ENCODE measurements at places on chromosomes 7 and 10.

DNA sequence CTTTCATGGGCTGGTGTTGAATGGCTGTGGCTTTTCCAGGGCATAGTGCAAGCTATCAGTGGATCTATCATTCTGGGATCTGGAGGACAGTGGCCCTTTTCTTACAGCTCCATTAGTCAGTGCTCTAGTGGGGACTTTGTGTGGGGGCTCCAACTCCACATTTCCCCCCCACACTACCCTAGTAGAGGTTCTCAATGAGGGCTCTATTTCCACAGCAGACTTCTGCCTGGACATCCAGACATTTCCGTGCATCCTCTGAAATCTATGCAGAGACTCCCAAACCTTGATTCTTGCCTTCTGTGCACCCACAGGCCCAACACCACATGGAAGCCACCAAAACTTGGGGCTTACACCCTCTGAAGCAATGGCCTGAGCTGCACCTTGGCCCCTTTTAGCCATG, 208.3 kb upstream of the MKLN1 start:
- DNase-seq: no peak

DNA sequence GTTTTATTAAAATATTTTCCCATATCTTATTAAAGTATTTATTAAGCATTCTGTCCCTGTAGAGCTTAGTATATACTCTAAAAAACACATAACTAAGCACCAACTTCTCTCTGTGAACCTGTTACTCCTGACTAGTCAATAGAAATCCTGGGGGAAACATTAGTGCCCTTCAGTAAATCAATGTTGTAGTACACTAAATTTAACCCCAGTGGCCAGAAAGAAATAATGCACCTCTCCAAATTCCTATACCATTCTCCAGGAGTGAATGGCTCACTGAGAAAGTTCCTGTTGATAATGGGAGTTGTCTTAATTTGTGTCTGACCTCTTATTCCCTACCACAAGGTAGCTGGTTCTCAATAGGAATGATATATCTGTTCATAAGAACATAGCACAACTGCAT, 188.2 kb downstream of the SEMA3D start:
- no peak for DNase-seq

GRCh38 chr7:31413766-31414165, 73.2 kb upstream of the NEUROD6 start:
- DNase-seq: no peak

DNA sequence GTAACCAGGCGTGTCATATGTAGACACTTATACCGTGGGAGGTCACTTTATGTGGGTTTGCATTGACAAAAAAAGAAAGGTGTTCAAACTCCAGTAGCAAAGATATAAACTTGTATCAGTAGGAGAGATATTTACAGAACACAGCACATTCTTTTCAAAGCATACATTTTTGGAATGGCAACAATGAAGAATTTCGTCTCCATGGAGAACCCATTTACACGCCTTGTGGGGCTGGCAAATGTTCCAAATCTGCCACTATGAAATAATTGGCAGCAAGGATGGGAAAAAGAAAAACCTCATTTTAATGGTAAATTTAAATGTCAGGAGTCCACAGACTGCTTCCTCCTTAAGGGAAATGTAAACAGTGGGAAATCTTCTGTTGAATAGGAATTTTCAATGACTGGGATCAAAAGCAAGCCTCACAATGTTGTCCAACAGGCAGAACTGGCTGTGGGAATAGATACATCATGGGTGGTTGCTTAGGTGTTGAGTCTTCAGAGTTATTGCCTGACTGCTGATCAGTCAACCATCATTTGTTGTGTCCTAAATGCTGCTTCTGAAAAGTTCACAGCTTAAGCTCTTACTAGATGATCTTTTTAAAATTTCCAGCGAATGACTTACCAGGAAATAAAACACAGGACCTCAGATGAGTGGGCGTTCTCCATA, 256.6 kb upstream of the SEMA3C start:
- no peak for DNase-seq

DNA sequence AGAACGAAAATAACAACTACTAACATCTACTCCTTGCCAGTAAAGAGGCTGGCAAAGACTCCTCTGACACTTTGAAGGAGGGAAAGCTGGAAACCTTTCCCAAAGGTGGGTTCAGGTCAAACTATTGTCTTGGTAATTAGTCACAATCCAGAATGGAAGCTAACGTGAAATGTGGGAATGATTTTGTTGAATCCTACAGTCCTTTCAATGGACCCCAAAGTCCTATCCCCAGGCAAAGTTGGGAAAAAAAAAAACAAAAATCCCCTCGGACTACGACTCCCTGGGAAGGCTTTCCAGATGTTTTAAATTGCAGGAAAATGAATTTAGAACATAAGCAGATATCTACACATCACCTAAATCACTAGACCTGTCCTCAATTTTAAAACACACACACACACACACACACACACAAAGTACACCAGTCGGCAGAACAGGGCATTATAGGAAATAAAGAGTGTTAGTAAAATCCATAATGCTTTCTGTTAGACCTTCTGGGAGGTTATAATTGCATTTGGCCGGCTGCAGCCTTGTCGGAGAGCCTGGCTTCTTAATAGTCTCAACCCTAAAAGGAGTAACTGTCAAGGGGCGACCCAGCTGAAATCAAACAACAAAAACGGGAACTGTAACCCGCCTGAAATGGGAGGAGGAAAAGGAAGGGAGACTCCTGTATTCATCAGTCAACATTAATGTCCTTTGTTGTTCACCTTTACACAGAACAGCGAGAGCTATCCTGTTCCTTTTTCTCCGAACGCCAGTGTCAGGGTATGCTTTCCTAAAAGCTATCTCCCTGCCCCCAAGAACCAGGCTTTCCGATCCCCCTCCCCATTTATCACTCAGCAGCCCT, 1.5 kb downstream of the DOCK4 start:
- no peak for DNase-seq

DNA sequence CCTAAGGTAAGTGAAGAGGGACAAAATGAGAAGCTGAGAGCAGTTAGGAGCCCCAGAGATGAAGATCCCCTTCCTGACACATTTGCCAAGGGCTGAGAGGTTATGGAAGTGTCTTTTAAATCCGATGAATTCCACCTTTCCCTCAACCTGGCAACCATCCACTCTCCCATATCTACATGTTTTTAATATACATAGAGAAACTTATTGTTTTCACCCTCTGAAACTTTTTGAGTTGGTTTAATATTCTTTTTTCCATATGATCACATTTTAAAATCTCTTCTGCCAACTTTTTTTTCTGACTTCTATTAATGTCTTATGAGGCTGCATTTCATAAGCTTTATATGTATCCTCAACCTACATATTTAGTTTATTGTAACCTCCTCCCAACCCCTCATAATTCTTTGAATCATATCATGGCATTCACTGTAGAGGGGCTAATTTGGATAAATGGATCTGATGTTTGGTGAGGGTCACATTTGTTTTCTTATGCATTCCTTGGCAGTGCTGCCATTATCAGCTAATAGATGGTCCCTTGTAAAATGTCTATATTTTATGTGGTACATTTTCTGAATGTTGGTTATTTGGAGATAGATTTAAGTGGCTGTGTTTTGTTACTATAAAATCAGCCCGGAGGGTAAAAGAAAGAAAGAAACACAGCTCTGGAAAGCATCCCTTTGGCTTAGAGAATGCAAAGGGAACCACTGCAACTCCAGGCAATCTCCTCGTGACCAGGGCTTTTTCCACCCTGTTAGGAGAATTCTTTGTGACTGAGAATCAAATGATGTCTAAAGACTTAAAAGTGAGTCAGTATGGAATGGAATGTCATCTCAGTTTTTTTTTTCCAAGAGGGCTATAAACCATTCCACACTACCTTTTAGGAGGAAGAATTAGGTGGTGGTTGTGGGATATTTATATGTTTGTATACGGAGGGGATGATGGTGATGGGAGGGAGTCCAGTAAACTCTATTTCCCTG, 334.4 kb downstream of the SUGCT start:
- no peak for DNase-seq

DNA sequence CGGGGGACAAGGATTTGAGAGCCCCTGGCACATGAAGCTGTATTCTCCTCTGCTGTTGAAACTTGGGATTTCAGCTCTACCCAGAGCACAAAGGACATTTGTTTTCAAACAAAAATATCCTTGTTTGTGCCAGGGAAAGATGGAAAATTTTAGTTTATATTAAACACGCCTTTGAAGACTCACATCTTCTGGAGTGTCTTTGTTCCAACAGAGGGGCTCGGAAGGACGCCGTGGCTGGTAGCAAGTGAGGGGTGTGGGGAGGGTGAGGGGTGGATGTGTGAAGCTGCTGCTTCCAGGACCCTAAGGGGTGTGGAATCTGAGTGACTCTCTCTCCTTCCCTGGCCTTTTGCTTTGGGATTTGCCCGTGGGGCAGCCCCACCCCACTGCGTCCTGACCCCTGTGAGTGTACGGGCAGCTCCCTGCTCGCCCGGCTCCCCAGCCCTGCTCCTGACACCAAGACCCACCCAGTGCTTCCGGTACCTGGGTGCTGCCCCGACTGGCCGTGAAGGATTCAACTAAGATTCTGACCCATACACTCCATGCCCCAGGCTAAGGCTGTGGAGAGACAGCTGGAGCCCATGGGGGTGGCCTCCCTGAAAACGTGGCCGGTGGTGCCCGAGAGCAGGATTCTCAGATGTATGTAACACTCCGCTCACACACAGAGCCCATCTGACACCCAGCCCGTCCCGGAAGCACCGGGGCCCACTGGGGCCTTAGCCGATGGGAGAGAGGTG, 59.6 kb downstream of the ZRANB1 start:
- no peak for DNase-seq

DNA sequence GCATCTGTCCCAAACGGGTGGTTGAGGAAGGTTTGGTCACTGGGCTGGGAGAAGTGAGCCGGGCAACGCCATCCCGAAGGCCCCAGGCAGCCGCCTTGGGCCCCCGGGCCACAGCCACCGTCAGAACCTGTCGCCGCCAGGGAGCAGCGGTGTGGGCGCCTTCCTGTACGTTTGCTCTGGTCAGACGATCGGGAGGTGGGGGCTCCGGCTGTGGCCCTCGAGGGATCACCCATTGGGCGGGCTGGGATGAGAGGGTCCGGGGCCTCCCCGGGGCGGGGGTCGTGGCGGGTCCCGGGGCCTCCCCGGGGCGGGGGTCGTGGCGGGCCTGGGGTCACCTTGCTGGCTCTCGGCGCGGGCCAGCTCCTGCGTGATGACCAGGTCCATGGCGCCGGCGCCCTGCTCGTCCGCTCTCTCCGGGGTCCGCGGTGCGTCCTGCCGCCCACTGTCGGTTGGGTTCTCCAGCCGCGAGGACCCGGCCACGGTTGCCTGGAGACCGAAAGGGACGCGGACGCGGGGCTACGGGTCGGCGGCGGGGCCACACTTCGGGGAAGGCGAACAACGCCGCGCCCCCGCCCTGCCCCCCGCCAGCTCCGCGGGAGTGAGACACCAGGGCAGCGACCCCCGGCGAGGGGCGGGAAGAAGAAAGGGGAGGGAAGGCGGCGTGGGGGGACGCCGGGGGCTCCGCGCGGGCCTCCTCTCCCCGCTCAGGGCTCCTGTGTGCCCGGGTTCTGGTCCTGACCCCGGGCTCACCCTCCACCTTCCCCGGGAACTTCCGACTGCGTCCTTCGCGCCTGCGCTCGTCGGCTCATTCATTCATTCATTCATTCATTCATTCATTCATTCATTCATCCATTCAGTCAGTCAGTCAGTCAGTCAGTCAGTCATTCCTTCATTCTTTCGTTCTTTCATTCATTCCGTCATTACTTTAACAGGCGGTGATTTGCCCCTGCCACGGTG, at the start of gene CFAP46:
CFAP46 (minus strand) TSS at position 470 of the 957 bp plus-strand sequence; CDS start at position 384, 86 bp downstream.
- no peak for DNase-seq

DNA sequence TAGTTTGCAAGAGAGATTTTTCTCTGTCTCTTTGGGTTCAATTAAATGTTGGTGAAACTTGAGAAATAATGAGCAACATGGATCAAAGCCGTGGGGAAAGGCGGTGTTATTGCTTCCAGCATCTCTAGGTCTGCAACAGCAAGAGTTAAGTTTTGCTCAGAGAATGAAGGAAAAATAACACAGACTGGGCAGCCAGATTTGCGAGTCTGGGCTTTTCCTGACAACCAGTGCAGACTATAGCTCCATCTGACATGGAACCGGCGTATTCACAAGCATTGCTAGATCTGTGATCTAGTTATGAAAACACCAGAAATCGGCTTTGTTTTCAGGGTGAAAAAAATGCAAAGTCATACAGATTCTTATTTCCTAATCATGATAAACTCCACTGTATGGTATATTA, 110.4 kb downstream of the CAMK1D start:
- no peak for DNase-seq

GRCh38 chr7:156892821-156893706, at the start of gene LMBR1:
Gene LMBR1, minus strand, starts transcription at chr7:156893183. Its CDS starts 190 bp downstream, at chr7:156892993.
- peak; percentile 93 for DNase-seq

GRCh38 chr7:121578669-121579068, 182.6 kb upstream of the FAM3C start:
- DNase-seq: no peak

DNA sequence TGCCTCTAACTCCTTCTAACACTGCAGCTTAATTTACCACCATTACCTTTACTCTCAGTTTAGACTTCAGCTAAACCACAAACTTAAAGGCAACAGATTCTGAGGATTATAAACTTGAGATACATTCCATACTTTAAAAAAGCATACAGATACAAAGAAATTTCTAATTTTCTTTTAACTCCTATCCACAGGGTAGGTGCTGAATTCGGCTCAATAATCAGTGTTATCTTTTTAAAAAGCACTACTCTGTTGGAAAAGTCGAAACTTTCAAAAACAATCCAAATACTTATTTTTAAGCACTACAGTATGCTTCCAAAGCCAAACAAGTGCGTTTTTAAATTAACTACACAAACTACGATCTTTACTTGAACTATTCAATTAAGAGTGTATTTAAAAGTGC, 1.0 kb downstream of the SMNDC1 start:
- DNase-seq: no peak

GRCh38 chr10:98328163-98328562, 60.2 kb upstream of the LOXL4 start:
- DNase-seq: no peak

DNA sequence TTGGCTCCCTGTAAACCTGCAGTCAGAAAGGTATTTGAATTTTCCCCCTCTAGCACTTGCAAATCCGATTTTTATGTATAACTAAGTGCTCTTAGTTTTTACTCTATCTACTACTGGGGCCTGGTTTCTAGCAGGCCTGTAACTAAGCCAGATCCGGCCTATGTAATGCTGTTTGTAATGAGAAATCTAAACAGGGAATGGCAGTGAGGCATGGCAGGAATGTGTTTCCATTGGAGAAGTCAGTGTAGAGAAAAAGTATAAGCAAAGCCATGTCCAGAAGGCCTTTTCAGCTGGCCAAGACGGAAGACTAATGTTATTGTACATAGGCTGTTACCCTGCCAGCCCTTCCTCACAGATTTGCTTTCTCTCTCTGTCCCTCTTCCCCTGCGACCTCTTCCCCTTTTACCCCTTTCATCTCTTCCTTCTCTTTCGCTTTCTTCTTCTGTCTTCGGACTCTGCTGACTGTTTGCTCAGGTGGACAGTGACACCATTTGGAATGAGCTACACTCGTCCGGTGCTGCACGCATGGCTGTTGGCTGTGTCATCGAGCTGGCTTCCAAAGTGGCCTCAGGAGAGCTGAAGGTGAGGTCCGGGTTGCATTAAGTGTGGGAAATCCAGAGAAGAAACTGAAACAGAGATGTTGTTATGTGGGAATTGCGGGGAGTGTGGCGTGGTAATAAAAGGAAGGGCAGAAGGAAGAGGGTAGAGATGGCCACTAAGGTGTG, 297.5 kb downstream of the HDAC9 start:
- peak; percentile 49 for DNase-seq
